T-helper 2 cell treated with Interferon-gamma antibody and Interleukin-4, amounts not matched to agents 5 μg/mL and 100 μg/mL, for 36 hours (primary cell): ENCODE measurements at places on chromosomes 2 and 18.

GRCh38 chr2:181123798-181124231, 143.4 kb downstream of the UBE2E3 start:
- DNase-seq: peak; percentile 76

GRCh38 chr2:20781656-20782265, 41.1 kb downstream of the LDAH start:
- no peak for DNase-seq

DNA sequence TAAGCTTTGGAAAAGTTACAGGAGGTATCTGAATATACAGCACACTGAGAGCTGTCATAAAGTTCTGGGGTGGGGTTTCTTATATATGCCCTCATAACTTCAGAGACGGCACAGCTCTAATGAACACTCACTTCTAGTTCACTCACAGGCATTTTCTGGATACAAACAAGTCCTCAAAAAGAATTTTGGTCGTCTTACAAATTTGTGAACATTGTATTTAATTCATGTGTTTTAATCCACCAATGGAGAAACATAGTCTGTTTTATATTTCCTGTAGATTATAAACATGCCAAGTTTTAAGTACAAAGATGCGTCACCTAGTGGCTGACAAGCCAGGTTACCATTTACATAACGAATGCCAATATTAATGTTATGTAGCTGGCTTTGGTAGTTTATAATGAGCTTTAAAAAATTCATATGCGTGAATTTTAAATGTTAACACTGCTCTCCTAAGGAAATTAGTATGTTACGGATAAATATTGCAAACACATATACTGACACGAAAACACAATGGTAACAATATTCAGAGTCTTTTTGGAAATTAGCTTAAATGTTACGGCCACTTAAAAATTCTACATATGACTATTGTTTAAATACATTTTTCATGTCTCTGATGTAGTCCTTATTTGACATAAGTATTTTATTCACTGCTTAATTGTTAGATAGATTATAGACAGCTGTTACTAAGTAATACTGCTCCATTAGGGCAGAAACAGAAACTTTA, 2.5 kb downstream of the COL3A1 start:
- no peak for DNase-seq

DNA sequence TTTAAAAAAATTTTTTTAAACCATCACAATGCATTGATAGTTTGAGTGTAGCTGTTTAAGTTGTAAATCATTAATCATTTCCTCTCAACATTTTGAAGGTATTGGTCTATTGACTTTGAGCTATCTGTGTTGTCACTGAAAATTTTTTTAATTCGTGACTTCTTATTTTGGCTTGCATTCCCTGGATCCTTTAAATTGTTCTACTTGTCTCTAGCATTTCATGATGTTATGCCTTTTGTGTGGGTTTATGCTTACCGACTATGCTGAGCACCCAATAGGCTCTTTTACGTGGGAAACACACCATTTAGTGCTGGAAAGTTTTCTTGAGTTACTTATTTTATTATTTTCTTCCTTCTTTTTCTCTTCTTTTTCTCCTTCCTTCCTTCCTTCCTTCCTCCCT, 31.2 kb upstream of the NXPH2 start:
- DNase-seq: no peak

DNA sequence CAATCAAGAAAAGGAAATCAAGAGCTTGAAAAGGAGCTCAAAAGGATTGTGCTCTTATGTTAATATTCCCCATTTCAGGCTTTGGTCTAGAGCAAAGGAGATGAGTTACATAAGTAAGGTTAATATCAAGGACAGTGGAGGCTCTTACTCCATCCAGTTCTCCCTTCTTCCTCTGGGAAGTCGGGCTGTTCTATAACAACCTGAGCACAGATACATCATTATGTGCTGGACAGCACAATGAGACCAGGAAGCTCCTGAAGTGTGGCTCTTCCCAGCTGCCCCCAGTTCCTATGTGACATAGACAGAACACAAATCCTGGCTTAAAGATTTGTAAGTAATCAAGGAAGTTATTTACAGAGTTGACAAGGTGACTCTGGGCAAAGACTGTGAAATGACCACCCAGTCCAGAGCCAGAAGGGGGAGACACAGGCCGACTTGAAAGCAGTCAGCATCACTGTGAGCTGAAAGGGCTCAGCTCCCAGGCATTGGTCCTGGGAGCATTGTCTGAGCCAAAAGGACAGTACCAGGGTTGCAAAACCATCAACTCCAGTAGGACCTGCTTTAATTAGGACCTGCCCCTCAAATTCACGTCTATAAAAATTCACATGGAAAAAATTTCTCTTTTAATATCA, 917.6 kb upstream of the ACVR2A start:
- DNase-seq: no peak

- no peak for DNase-seq
Observed at GRCh38 chr2:119693567-119693966, 14.6 kb downstream of the TMEM177 start.

DNA sequence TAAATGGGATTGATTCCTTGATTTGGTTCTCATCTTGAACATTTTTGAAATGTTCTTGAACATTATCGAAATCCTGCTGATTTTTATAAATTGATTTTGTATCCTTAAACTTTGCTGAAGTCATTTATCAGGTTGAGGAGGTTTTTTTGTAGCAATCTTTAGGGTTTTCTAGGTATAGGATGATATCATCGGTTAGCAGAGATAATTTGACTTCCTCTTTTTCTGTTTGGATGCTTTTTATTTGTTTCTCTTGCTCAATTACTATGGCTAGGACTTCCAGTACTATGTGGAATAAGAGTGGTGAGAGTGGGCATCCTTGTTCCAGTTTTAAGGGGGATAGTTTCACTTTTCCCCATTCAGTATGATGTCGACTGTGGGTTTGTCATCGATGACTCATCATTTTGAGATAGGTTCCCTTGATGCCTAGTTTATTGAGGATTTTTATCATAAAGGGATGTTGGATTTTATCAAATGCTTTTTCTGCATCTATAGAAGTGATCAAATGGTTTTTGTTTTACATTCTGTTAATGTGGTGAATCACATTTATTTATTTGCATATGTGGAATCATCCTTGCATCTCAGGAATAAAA, 201.5 kb upstream of the ZSWIM2 start:
- DNase-seq: no peak

DNA sequence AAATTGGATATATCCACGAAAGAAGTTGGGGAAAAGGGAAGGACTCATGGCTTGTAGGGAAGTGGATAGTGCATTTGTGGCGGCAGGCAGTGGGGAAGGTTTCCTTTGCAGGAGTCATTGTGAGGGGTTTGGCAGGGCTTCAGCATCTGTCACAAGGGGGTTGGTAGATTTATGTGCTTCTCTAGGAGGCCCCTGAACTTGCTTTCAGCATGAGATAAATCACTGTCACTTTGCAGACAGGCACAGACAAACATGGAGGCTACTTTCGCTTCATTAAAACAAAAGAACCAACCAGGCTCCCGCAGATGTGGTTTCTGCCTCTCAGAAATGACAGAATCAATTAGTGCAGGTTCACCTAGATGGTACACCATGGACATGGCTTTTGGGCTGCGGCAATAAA, 340.7 kb downstream of the TGIF1 start:
- DNase-seq: no peak

DNA sequence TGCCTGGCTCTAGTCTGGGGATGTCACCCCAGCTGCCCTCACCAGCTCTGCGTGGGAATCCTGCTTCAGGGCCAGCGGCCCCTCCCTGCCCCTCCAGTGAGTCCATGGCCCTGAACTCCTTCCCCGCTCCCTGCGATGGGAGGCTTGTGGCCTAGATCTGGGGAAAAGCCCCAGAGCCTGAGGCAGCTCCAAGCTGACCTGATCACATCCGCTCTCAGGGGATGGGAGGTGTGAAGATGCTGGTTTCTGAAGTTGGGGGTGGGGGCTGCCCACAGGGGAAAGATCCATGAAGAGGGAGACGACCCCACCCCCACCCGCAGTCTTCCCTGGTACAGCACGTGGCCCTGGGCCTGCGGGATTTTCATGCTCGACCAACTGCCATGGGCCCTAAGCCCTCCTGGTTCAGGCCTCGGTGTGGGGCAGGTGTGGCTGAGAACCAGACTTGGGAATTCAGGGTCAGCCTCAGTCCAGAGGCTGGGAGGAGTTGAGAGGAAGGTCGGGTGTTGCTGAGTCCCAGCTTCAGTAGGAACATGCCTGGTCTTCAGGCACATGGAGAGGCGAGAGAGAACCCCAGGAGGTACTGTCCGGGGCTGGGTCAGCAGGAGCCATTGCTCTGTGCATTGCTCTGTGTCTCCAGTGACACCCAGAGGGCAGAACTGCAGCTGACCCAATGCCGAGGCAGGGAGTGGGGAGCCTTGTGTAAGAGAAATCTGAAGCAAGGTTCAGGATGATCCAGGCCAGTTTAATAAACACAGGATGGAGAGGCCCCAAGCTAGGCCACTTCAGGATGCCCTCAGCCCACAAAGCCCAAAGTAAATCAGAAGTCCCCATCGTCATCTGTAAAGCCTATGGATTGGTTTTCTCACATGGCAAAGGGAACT, 115.1 kb downstream of the CAPN13 start:
- no peak for DNase-seq
